Activated CD8-positive, alpha-beta memory T cell treated with anti-CD3 and anti-CD28 coated beads, Interleukin-2, amount 10 ng/mL, durations not matched to agents 7 days and 5 days (primary cell): ENCODE measurements at places on chromosomes 1 and 21. TPM values are rescaled to one million over a fixed set of nuclear protein-coding genes. Genes with fewer than 3 reads are reported as not detected.

Gene TEDDM1
- not detected for total RNA-seq

Gene LORICRIN
- not detected for total RNA-seq

Gene PRAMEF26
- total RNA-seq: not detected

Gene F13B
- not detected for total RNA-seq

Gene PGLYRP4
- total RNA-seq: not detected

- no peak overlapping the region for H3K4me3 ChIP-seq
- peaks cover 13% of the 10 kb centered on the region for H3K36me3 ChIP-seq
- H3K4me1 ChIP-seq: peaks cover 47% of the 10 kb centered on the region
Measured at GRCh38 chr1:42312576-42313212, 22.3 kb downstream of the FOXJ3 start.

GRCh38 chr1:202852163-202852904 is 36.6 kb downstream of the RABIF start:
- no peak overlapping the region for H3K4me3 ChIP-seq
- no peak overlapping the region for H3K27ac ChIP-seq
- DNase-seq: peak; percentile 70
- no peaks in the 10 kb centered on the region for H3K27me3 ChIP-seq

DNA sequence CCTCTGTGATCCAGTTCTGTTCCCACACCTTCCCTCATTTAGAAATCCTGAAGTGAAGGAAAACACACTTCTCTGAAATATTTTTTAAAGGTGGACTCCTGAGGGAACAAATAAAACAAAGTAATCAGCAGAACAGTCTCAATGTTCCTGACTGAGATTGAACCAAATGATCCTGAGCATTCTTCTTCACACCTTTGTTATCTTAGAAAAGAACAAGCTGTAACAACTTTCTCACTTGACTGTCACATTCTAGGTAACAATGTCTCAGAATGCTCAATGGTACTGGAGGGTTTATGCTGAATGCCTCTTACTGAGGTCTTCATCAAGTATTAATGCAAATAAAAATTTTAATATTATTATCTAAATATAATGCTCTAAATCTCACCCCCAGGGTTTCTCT is 40.4 kb upstream of the RGS2 start:
- no peak overlapping the region for H3K27ac ChIP-seq
- H3K4me3 ChIP-seq: no peak overlapping the region
- no peaks in the 10 kb centered on the region for H3K4me1 ChIP-seq

DNA sequence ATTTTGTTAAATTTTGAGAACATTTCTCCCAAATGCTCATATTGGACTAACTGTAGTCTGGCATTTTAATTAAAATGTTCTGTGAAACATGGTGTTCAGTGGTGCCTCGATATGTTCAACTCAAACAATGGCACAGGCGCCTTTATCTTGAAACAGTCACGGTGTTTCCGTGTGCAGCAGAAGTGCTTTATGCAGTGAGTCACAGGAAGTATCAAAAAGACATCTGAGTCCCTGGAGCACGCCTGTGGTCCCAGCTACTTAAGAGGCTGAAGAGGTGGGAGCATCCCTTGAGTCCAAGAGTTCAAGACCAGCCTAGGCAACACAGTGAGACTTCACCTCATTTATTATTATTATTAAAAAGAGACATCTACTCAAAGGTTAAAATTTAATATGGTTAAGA is 52.2 kb downstream of the GREM2 start:
- H3K4me1 ChIP-seq: no peaks in the 10 kb centered on the region
- no peak overlapping the region for H3K27ac ChIP-seq
- H3K27me3 ChIP-seq: no peaks in the 10 kb centered on the region
- no peak overlapping the region for H3K4me3 ChIP-seq
- H3K36me3 ChIP-seq: no peaks in the 10 kb centered on the region
- DNase-seq: no peak

DNA sequence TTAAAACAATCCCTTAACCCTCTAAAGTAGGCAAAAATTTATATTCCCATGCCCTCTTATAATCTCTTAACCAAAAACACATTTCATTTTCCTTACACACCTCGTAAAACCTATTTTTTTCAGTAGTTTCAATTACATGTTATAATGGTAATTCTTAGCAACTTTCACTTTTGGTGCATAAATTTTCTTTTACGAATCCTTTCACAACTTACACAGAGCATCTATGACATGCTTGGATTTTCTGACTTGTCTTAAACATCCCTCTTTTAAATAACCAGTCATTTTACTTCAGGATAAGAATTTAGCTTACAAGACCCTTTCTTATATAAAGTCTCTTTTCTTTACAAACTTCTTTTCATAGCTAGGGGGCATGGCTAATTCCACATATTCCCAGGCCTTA is 8.9 kb upstream of the MRPL55 start:
- H3K4me3 ChIP-seq: no peak overlapping the region
- no peaks in the 10 kb centered on the region for H3K27me3 ChIP-seq
- no peak overlapping the region for H3K27ac ChIP-seq
- DNase-seq: no peak
- peaks cover 4% of the 10 kb centered on the region for H3K4me1 ChIP-seq

DNA sequence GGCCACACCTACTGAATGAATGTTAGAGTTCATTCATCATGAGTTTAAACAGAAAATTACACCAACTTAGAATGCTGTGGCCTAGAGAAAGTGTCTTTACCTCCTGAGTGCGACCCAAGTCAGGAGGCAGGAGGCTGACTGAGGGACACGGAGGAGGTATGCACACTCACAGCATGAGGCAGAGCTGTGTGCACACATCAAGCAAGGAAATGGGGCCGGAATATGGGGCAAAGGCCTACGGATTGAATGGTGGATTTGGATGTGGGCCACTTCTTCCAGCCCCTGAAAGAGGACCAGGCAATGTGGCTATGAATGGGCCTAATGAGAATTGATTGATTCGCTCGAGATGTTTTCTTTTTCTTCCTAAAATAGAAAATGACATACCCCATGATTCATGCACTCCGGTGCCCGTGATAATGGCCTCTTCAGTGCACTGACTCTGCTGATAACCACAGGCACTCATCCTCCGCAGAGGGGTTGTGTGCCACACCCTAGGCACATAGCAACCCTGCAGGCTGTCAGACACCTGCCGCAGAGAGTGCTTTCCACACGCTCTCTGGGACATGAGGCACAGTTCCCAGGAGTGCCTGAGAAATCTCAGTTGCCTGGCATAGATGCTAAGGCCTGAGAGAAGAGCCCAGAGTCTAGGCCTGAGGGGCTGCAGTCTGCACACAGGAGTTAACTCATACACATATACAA is 155.5 kb downstream of the GLUL start:
- DNase-seq: no peak
- no peak overlapping the region for H3K4me3 ChIP-seq
- H3K36me3 ChIP-seq: no peaks in the 10 kb centered on the region
- peaks cover 7% of the 10 kb centered on the region for H3K27me3 ChIP-seq
- no peak overlapping the region for H3K27ac ChIP-seq

DNA sequence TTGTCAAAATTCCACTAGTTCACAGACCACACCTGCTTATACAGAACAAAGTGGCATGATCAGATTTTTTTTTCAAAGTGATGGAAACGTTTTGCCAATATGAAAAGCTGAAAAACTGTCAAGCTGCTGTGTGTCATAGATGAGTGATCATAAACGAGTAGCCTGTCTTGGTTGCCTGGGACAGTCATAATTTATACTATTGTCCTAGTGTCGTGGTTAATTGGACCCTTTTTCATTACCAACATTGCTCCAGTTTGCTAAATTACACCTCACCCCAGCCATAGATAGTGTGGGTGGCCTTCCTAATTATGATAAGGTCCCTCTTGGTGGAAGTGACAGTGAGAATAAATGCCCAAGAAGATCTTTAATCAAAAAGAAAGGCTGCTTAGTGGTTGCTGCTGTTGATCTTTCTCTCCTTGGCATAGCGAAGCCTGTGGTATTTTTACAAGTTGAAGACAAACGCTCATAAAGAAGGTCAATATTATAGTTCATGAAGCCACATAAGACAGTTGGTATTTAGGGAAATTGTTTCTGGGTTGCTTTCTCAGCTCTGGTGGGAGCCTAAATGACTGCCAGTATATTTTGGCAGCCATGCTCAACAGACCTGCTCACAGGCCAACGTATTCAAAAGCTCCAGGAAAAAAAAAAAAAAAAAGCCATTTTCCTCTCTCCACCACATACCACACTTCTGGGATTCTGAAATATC is 478.1 kb downstream of the PLA2G4A start:
- no peak overlapping the region for H3K27ac ChIP-seq
- H3K27me3 ChIP-seq: no peaks in the 10 kb centered on the region
- H3K4me3 ChIP-seq: no peak overlapping the region
- DNase-seq: no peak
- no peaks in the 10 kb centered on the region for H3K36me3 ChIP-seq

- no peak overlapping the region for H3K27ac ChIP-seq
- no peaks in the 10 kb centered on the region for H3K36me3 ChIP-seq
- DNase-seq: no peak
- H3K4me3 ChIP-seq: no peak overlapping the region
- peaks cover 13% of the 10 kb centered on the region for H3K4me1 ChIP-seq
Measured at GRCh38 chr21:30714456-30714855, 4.1 kb downstream of the KRTAP21-3 start.

DNA sequence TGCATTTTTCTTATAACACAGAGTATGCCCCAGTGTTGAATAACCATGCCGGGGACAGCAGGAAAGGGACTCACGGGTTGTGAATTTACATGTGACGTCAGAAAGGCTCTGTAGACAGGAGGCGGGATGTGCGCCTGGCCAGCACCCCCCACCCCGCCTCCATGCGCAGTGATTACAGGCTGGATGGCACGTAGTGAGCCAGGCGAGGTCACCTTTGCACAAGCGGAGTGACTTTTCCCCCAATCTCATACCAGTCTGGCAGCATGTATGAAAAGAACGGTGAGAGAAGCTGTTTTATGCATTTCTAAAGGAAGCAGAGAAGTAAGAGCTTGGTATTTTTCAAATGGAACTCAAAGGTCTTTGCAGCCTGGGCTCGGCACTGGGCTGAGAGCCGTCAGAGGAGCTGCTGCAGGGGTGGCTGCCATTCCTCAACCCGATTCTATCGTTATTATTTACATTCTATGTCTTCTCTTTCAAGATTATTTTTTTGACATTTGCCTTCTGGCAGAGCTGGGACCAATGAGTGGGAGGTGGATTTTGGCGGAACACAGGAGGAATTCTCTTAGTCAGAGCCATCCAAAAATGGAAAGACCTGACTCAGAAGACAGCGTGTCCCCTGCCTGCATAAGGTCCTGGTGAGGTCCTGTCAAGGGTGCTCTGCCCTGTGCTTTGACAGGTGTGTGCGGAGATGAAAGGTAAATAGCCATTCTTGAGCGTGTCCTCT is 115.6 kb upstream of the SLC45A1 start:
- H3K27ac ChIP-seq: no peak overlapping the region
- no peaks in the 10 kb centered on the region for H3K27me3 ChIP-seq
- no peak overlapping the region for H3K4me3 ChIP-seq
- no peaks in the 10 kb centered on the region for H3K36me3 ChIP-seq

GRCh38 chr1:58084266-58084665 is 462.3 kb downstream of the OMA1 start:
- H3K27me3 ChIP-seq: no peaks in the 10 kb centered on the region
- no peak overlapping the region for H3K27ac ChIP-seq
- H3K4me3 ChIP-seq: no peak overlapping the region
- no peak for DNase-seq

DNA sequence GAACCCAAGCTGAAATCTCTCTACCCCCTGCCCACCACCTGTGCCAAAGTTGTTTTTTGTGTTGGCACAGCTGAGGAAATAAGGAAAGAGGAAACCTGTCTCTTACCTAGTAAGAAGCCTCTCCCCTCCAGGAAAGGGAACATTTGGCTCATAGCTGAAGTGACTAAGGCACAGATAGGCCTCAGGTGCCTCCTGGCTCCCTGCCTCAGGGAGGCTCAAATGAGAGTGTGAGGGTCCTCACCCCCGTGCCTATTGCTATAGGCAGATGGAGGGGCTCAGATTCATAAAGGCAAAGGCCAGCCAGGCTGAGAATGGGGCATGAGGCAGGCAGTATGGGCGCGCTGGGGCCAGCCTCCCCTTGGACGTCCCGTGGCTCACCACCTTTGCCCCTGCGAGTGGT is 7.4 kb downstream of the SLC30A2 start:
- DNase-seq: no peak
- peaks cover 26% of the 10 kb centered on the region for H3K27me3 ChIP-seq
- no peaks in the 10 kb centered on the region for H3K36me3 ChIP-seq
- no peak overlapping the region for H3K4me3 ChIP-seq

GRCh38 chr1:21090463-21090862 is 86.2 kb downstream of the EIF4G3 start:
- peaks cover 41% of the 10 kb centered on the region for H3K36me3 ChIP-seq
- no peak for DNase-seq
- peak overlapping the region; percentile 1 for H3K27ac ChIP-seq
- peaks cover 14% of the 10 kb centered on the region for H3K4me1 ChIP-seq

- H3K27me3 ChIP-seq: no peaks in the 10 kb centered on the region
- DNase-seq: no peak
- H3K27ac ChIP-seq: no peak overlapping the region
Measured at GRCh38 chr1:248622570-248623001, 12.3 kb downstream of the OR2T11 start.

DNA sequence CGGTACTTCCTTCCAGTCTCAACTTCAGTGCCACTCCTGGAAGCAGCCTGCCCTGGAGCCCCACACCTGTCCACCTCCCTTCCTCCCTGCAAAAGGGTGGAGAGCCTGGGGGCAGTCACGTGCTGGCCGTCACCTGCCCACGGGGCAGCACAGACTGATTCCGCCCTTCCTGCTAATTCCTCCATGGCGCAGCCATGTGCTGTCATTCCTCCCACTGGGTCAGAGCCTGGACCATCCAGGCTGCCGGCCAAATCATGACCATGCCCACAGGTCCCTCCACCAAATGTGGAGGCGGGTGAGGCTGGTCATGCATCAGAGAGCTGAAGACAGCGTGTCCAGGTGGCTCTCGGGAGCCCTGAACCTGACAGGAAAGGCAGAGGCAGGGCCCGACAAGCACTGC is 24.4 kb upstream of the GPR153 start:
- H3K27me3 ChIP-seq: no peaks in the 10 kb centered on the region
- no peak overlapping the region for H3K4me3 ChIP-seq
- DNase-seq: no peak
- H3K27ac ChIP-seq: no peak overlapping the region

- H3K27me3 ChIP-seq: peaks cover 72% of the 10 kb centered on the region
- H3K4me1 ChIP-seq: peaks cover 19% of the 10 kb centered on the region
- H3K27ac ChIP-seq: no peak overlapping the region
- no peaks in the 10 kb centered on the region for H3K36me3 ChIP-seq
- H3K4me3 ChIP-seq: no peak overlapping the region
Measured at GRCh38 chr1:158121604-158122254, 59.0 kb upstream of the CD1D start.

- H3K4me1 ChIP-seq: peaks cover 37% of the 10 kb centered on the region
- H3K36me3 ChIP-seq: peaks cover 25% of the 10 kb centered on the region
- peak overlapping the region; percentile 87 for H3K27ac ChIP-seq
- DNase-seq: no peak
Measured at GRCh38 chr21:43658769-43659135, 536 bp downstream of the HSF2BP start.
